ENCODE measurements at places on chromosomes 3 and 15.

DNA sequence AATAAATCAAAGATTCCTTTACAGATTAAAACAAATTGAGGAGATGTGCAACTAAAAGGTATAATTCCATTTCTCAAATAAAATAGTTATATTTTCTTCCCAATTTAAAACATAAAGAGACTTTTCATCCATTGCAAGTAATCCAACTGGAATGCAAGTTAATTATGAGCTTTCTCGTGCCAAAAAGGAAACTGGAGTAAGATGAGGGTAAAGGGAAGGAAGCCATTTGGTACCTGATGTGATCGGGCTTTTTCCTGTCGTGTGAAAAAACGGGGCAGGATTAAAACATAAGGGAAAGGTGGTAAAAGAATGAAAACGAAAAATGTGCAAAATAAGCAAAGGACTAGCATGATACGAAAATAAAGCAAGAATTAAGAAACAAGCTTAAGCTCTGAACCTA is 41.8 kb upstream of the XXYLT1 start:
- DNase-seq = no peak

- DNase-seq = no peak
Measured at GRCh38 chr15:74007820-74008371, 13.4 kb downstream of the PML start.

GRCh38 chr3:101155825-101156224 is 162.6 kb upstream of the ABI3BP start:
- no peak for DNase-seq

- DNase-seq = no peak
Measured at GRCh38 chr3:16896820-16897219, 12.1 kb downstream of the PLCL2 start.

GRCh38 chr3:128260275-128260674 is 107.0 kb downstream of the EEFSEC start:
- no peak for DNase-seq

GRCh38 chr3:47766186-47766585 is 15.5 kb downstream of the SMARCC1 start:
- no peak for DNase-seq

GRCh38 chr3:197595470-197596185 is 39.9 kb upstream of the BDH1 start:
- DNase-seq = no peak

- DNase-seq = no peak
Measured at GRCh38 chr3:58117561-58118181, 93.1 kb downstream of the DNASE1L3 start.

DNA sequence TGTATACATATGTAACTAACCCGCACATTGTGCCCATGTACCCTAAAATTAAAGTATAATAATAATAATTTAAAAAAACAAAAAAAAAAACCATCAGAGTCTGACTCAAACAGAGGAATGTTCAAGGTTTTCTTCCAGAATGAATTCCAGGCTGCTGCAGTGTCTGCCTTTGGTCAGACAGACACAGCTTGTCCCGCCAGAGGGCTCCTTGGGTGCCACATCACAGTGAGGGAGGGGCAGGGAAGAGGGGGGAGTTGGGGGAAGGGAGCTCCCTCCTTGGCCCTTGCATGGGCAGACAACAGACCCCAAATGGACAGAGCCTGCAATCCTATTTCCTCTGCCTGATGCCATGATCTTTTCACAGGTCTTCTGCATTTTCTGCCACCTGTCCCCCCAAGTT is 36.5 kb downstream of the ITGB5 start:
- no peak for DNase-seq

DNA sequence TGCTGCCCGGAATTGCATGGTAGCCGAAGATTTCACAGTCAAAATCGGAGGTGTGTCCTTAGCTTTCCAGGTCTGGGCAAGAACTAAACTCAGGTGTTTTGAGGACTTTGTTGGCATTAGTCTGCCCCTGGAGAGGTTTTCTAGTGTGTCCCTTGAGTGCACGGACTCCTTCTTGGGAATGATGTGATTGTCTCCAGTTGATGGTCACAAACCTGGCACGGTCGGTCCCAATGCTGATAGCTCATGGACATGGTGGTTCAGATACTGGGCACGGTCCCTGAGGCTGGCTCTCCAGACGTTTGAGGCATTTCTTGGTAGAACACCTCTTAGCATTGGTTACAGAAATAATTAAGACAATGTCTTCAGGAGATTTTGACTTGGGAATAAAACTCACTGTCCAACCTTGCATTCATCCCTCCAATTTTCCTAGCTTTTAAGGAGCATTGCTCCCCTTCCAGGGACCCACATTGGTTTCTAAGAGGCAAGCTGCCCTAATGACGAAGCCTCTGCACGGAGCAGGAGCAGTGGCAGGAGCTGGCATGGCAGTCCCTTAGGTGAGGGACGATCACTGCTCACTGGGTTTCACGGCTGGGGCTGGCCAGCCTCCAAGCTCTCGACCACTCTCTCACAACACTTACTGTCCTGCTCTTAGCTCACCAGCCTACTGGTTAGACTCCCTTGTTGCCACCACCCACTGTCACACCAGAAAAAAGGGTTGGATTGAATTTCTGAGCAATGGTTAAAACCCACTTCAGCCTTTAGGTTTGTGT is 68.1 kb downstream of the PGPEP1L start:
- no peak for DNase-seq

- DNase-seq = no peak
Measured at GRCh38 chr3:181239441-181239840, 249.9 kb upstream of the DNAJC19 start.

DNA sequence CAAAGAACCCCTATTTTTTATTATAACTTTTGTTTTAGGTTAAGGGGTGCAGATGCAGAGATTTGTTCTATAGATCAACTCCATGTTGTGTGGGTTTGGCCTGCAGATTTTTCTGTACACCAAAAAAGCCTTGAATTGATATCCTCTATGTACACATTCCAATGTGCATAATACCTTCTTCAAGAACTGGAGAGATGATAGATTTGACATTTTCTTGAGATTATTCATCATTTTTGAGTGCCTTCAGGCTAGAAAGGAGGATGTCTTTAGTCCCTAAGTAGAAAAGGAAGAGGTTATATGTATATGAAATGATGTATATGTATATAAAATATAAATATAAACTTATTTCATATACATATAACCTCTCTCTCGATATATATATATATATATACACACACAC is 1190.0 kb upstream of the ALCAM start:
- DNase-seq = no peak

DNA sequence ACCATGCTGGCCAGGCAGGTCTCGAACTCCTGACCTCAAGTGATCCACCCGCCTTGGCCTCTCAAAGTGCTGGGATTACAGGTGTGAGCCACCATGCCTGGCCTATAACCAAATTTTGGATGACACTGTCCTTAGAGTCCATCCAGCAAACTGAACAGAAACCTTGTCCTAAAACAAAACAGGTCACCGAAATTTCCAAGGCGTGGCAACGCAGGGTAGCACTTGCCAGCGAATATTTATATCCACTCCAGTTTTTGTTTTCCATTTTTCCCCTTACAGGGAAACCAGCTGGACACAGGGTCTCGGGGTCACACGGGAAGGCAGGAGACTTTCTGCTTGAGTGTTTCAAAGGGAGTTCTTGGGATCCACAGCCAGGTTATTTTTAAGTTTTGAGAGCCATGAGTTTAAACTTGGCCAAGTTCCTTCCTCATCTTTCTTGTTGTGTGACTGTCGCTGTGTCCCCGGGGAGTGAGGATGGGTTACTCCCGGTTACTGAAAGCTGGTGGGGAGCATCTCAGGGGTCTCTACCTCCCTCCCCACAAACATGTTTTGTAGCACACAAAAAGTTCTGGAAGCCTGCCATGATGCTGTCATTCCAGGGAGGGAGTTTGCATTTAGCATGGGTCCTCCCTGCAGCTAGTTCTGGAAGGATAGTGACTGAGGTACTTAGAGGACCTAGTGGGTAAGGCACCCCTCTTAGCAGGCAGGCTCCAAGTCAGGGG is 12.6 kb downstream of the LIMD1 start:
- no peak for DNase-seq

DNA sequence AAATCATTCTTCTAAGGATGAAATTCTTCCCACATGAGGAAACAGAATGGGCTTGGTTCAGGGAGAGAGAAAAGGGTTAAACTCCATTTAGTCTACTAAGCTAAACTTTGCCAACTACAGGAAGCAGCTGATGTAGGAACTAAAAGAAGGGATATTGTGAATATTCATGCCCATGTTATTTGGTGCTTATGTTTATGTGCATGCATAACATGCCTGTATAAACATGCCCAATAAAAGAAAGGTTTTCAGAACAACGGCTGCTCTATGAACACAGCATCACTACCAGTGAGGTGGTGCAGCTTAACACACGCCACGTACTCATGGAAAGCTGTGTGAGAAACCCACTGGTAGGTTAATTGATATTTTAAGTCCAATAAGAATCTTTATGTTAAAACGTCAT is 59.4 kb upstream of the VGLL4 start:
- no peak for DNase-seq

- no peak for DNase-seq
Measured at GRCh38 chr15:40340038-40340739, 550 bp downstream of the CCDC9B start.

GRCh38 chr15:36682101-36682500 is 102.7 kb downstream of the CDIN1 start:
- no peak for DNase-seq

DNA sequence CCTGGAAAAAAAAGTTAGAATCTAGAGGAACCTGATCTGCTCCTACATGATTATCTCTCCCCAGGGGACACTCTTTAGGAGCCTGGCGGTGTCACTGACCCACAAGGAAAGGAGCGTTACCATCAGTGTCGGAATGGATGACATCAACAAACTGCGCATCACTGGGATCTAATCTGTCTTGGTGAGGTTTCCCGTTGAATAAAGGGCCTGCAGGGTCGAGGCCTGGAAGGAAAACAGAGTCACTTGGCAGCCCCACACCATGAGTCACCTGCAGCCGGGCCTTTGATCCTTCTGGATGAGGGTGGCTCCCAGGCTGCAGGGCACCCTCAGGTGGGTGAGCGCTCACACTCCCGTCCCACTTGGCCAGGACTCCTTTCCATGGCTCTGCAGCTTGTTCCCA is 25.0 kb downstream of the LIPH start:
- no peak for DNase-seq

- DNase-seq = no peak
Measured at GRCh38 chr3:15453991-15454625, 26.7 kb downstream of the EAF1 start.

GRCh38 chr3:154177406-154177805 is 56.2 kb downstream of the ARHGEF26 start:
- DNase-seq = no peak

DNA sequence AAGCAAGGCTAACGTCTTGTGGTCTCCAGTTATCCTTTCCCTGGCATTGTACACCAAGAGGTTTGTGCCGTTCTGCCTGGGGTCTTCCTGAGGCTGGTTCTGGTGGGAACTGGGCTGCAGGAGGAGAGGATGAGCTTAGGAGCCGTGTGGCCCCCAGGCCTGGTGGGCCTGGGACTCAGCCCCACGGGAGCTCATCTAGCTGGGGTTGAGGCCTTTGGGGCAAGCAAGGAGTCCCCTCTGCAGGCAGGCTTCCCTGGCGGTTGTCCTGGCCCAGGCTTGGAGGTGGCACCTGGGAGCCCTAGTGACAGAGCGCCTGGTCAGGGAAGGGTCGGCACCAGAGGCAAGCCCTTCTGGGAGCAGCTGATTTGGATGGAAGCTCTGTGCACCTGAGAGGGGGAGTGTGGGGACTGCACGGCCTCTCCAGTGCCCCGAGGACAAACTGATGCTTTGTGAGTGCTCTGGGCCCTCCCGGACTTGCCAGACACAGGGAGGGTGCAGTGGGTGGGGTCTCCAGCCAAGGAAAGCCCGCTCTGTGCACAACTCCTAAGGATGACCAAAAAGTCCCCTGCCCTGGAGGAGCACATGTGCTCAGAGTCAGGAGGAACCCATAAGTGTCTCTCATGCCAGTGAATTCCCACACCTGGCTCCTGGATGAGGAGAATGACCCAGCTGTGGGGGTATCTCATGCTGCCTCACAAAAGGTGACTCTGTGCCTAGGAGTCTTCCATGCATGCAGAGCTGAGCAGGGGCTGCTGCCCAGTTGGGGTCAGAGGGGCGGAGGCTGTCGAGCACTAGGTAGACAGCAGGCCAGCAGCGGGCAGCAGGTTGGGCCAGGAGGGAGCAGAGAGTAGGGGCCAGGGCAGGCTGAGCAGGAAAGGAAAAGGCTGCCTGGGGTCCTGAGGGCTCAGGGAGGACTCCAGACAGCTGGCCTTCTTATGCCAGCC is 2.7 kb downstream of the PAK6 start:
- DNase-seq = no peak

DNA sequence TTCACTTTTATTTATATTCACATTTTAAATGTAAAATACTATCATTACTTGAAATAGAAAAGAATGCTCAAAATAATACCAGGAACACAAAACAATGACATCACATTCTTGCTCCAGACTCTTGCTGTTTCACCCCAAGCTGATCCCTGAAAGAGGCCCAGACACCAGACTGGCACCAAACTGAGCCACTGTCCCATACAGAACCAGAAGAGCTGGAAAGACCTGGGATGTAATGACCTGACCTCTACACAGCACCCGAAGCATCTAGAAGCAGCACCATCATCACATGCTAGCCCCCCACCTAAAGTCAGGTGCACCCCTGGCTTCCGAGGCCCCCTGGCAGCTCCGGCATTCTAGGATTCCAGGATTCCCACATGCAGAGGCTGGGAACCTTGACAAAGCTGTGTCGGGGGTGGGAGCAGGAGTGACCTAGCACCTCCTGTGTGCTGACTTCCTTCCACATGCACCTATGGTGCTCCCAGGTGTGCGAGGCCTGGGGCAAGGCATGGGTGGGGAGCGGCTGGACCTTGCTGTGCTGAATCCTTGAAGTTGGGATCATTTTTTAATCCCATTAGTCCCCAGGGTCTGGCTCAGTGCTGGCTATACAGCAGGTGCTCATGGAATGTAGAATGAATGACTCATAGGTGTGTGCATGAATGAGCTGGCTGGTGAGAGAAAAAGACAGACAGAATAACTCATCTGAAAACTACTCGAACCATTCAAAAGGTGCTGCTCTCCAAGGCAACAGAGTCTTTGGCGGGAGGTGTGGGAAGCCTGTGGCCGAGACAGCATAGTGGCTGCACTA is 144.7 kb upstream of the IQSEC1 start:
- no peak for DNase-seq

- no peak for DNase-seq
Measured at GRCh38 chr3:177552051-177552450, 354.8 kb upstream of the TBL1XR1 start.

GRCh38 chr3:46090161-46090591 is 62.9 kb upstream of the XCR1 start:
- DNase-seq = no peak

- DNase-seq = no peak
Measured at GRCh38 chr15:96047255-96047931, 283.1 kb upstream of the NR2F2 start.

DNA sequence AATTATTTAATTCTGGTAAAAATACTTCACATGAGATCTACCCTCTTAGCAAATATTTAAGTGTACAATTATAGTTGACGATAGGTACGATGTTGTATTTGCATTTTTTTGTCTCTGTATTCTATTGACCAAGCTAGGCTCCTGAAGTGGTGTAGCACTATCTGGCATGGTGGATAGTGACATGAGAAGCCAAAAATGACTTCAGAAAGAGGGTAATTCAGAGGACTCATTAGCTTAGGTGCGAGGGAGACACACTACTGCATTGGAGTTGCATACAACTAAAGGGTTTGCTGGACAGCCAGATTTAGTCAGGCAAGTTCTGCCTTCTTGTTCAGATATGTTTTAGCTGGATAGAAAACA is 50.6 kb downstream of the KBTBD8 start:
- no peak for DNase-seq
